GM23248 (cell line): ENCODE measurements at places on chromosomes 4 and X. TPM values are rescaled to one million over a fixed set of nuclear protein-coding genes. Genes with fewer than 3 reads are reported as not detected.
A peak's percentile ranks its signal among the peaks of the same experiment; 100 is the strongest.

Gene SPATA4
- 0.73 and 0.90 TPM in 2 replicates for polyA plus RNA-seq

DNA sequence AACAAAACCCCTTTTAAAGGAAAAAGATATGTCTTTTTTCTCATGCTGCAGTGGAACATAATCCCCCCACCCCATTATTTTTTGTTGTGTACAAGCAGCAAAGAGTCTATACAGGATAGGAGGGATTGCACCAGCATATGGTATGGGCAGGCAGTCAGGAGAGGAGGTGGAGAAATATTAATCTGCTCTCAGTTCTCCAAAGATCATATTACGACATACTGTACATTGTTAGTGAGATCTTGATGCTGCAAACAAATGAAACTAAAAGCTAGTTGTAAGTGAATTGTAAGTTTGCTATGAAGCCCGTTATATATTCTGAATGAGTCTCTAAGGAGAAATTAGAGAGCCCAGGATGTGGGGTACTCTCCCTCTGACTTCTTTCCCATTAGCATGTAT is 75.3 kb downstream of the RAPGEF2 start:
- peak; percentile 24 for DNase-seq

DNA sequence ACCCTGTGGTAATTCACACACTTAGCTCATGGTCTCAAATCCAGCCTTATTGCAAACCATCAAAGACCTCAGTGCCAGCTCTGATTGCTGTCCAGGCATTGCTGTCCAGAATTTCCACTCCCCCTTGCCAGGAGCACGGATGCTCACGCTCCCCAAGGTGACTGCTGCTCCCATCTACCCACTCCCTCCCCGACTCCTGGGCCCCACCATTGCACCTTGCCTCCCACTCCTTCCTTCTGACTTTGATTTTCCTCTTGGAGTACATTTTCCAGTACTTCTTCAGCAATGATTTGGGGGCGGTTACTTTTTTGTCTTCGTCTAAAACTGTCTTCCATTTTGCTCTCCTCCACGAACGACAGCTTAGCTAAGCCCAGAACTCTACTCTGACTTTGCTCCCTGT is 11.5 kb downstream of the ZFYVE28 start:
- DNase-seq = no peak

Gene ANOS1
- not detected in 2 replicates for polyA plus RNA-seq

Gene CXorf65
- polyA plus RNA-seq = not detected in 2 replicates
